ENCODE measurements at places on chromosomes 12 and 14.

DNA sequence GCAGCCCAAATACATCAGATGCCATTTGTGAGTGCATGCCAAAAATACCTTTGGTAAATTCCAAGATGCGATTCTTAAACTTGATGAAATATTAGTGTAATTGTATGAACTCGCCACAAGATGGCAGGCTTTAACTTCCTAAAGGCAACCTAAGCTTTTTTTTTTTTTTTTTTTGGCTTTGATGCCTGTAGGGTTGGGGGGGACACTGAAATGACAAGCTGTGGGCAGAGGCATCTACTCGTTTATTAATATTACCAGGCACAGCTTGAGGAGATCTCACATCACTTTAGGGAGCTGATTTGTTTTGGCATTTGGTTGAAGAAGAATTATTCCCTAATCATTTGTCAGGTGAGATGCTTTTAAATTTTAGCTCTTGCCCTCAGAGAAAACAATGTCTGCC, 126.7 kb upstream of the CCDC196 start:
- no peak for DNase-seq

DNA sequence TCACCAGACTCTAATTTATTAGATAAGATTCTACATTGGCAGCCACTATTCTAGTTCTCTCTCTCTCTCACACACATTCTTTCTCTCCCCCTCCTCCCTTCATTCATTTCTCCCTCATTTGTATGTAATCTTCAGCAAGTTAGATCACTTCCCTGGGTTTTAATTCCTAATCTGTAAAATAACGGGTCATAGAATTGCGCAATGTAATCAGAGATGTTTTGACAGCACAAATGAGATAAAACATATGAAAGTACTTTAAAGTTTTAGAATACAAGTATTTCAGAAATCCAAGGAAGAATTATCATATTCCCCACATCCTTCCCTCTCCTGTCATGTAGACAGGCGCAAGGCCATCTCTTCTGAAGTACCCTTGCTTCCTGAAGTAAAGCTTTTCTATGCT, 21.7 kb downstream of the STYK1 start:
- no peak for DNase-seq

- DNase-seq, result peak; percentile 13
Measured at GRCh38 chr12:121893961-121894460, 5.4 kb downstream of the PSMD9 start.

DNA sequence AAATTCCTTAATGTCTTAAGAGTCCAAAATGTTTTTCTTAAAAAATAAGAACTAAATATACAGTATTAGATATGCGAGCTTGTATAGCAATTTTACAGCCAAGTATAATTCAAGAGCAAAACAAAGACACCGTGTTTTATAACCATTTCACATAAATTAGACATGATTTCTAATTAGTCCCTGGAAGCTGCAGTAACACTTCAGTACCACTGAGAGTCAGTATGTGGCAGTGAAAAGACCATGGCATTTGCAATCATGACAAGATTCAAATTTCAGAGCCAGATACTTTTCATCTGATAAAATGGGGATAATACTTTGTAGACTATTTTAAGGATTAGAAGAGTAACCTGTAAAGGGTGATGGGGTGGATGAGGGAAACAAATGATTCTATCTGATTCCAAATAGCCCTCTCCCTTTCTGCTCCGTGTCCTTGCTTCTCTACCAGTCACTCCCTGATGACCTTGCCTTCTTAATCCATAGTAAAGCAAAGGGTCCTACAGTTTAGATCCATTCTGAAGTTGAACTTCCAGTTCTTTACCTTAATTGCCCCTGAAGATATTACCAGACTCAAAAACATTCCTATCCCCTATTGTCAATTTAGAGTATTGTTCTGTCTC, 145.4 kb upstream of the ABCD2 start:
- DNase-seq, result no peak

- no peak for DNase-seq
Measured at GRCh38 chr12:48198672-48198971, 4.5 kb downstream of the OR10AD1 start.

- DNase-seq, result no peak
Measured at GRCh38 chr14:73167727-73168126, 31.4 kb downstream of the PSEN1 start.

- DNase-seq, result no peak
Measured at GRCh38 chr12:33596061-33596460, 156.4 kb upstream of the SYT10 start.

GRCh38 chr12:39990122-39991101, 115.5 kb downstream of the SLC2A13 start:
- DNase-seq, result peak; percentile 48

- peak; percentile 40 for DNase-seq
Measured at GRCh38 chr12:46523863-46524770, 151.5 kb upstream of the SLC38A2 start.

DNA sequence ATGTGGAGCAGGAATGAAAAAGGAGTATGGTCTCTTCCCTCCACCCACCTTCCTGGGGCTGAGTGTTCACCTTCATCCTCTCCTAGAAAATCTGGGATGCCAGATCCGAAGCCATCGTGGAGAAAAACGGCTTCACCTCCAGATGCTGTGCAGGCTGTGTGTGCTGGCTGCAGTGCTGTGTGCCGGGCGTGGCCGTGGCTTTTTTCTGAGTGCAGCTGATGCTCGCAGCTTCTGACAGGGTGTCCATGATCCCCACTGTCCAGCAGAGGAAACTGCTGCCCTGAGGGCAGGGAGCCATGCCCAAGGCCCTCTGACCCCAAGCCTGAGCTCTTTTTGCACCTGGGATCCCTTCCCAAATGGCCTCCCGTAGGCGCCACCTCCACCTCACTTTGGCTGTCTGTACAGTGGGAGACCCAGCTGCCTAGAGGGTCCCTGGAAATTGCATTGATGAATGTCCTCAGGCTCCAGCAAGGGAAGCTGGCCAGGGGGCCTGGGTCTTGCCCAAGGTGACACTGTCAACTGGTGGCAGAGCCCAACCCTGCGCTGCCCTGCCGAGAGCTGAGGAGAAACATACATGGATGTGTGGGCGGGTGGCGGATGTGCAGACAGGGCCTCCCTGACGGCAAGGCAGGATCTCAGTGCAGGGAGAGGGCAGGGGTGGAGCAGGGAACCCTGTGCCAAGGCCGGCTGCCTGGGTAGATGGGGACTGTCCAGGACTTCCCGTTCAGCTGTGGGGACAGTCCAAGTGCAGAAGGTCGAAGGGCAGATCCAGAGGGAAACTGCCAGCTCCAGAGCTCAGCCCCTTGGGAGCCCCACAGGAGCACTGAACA, 53.3 kb downstream of the BEGAIN start:
- DNase-seq, result no peak

GRCh38 chr12:48092611-48093010, 13.3 kb downstream of the SENP1 start:
- no peak for DNase-seq

- DNase-seq, result no peak
Measured at GRCh38 chr14:65872536-65872935, 460.0 kb downstream of the FUT8 start.

DNA sequence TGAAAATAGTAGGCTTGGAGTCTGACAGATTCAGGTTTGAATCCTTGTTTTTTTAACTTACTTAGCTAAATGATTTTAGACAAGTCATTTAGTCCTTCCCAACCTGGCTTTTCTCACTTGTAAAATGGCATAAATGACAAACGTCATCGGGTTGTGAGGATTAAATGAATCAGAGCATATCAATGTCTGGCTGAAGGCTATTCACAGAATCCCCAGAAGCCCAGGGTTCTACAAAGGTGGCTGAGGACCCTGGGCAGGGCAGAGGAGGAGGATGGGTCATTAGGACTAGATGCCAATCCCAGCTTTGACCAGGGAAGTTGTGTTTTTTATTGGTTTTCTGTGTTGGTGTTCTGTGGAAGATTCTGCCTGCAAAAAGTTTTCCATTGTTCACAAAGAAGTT, 7.6 kb upstream of the PTPRB start:
- DNase-seq, result no peak
